NCI-H226 (cell line): ENCODE measurements at places on chromosomes 4 and X.
A peak's percentile ranks its signal among the peaks of the same experiment; 100 is the strongest.

DNA sequence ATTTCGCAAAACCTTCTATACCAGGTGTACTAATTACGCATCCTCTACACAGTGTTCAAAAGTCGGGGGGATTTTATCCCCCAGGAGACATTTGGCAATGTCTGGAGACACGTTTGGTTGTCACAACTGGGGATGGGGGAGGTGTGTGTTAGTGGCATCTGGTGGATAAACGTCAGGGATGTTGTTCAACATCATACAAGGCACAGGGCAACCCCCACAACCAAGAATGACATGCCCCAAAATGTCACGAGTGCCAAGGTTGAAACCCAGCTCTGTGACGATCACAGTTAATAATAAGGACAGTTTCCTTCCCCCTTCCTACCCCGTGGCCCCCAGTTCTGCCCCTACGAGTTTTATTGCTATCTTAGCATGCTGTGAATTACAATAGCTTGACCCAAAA is 15.9 kb upstream of the SEL1L3 start:
- DNase-seq = no peak

DNA sequence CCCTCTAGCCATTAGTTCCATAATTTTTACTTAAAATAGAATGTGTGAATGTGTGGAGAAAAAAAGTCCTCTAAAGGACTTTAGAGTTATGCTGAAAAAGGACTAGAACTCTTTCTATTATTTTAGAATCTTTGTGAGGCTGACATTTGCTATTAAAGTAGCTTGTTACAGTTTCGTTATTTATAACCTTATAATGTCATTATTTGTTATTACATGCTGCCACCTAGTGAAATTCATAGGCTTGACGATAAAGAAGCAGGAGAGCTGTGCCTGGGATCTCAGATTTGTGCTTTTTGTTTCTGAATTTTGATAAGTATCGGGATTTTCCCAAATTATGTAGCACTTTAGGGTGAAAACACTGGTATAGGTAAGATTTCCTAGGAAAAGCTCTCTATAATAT is 38.5 kb upstream of the TAPT1 start:
- DNase-seq = no peak

DNA sequence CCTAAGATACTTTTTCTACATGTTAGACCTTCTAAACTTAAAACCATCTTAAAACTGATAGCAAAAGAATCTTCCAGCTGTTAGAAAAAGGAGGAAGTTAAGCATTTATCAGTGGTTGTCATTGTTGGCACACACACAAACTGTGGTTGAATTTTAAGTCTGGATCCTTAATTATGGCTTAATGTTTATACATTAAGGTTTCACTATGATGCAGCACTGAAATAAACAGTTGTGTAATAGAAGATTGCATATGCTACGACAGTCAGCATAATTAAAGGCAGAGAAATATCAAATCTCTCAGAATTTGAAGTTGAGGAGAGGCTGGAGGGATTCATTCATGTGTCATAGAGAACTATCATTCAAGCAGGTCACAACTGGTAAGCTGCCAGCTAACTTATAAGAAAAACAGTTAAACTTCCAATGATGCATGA is 32.3 kb downstream of the ADGRA3 start:
- DNase-seq = peak; percentile 49

GRCh38 chr4:56768763-56769162 is 52.7 kb downstream of the SPINK2 start:
- no peak for DNase-seq

DNA sequence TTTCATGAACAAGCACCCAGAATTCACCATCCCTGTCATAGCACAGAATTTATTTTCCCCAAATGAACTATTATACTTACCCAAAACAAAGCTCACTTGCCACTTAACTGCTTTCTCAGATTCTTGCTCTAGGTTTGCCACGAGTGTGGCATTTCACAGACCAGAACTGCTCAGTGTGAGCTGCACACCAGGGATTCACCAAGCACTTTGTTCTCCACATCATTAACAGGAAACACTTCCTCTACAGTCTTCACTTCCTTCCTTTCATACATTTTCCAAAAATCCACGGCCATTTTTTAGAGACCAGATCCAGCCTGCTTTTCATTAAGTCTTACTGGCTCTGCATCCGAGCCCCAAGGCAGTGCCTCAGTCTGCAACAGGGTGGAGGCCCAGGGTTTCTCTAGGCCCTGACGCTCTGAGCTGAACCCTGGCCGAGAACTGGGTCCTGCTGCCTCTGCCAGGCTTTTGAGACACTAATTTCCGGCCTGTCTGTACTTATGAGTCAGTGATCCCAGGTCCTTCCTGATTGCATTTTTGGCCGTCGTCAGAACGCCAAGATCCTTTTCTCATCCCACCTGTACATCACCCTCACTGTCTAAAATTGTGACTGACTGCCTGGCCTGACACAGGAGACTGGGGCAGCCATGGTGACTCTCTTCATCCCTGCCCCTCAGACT is 67.6 kb upstream of the MTNR1A start:
- peak; percentile 81 for DNase-seq

DNA sequence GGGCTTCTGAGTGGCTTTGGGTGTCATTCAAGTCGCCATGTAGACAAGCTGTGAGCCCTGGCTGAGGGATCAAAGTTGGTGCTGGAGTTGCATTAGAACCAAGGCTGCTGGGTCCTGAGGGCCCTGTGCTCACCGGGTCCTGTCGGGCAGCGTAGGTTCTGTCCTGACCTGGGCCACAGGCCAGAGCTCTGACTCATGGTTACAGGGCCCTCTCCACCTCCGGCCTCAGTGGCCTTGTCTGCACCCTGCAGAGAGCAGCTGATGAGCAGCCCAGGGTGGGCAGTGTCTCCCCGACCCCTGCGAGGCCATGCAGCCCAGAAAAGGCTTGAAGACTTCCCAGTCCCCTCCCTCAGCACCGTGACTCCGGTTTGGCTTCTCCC is 22.5 kb downstream of the ATP2B3 start:
- no peak for DNase-seq

- no peak for DNase-seq
Observed at GRCh38 chrX:4674028-4674782, 960.8 kb upstream of the PRKX start.
